ENCODE measurements at places on chromosomes 16 and 17.

DNA sequence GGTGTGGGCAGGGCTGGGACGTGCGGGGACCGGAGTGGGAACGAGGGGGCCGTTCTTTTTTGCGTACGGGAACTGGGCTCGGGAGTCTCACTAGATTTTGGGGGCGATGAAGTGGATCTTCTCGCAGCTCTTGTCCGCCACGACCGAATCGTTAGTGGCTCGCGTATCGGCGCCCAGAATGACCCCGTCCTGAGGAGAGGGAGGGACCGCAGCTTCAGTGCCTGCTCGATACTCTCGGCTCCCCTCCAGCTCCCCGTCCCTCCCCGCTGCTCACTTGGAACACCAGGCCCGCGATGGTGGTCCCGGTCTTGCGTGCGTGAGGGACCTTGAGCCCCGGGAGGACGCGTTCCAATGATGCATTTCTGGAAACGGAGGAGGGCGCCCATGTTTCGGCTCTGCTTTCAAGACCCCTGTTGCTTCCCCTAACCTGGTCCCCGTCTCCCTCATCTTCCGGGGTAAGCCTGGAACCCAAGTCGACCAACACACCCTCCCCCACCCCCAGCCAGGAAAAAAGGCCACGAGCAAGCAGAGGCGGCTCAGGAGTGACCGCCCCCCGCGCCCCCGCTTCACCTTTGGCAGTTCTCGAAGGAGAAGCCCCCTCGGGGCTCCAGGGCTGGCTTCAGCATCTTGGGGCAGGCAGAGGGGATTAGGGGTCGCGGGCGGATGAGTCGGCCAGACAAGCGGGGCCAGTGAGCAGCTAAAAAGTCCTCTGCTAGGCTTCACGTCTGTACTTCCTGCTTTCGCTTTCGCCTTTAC is at the start of gene PSMB10:
Gene PSMB10, minus strand, starts transcription at position 727 of the 756 bp plus-strand sequence. Its CDS starts 101 bp downstream, at position 626.
- peak; percentile 31 for DNase-seq

- DNase-seq = no peak
Observed at GRCh38 chr16:19503461-19504075, 18.3 kb downstream of the GDE1 start.

DNA sequence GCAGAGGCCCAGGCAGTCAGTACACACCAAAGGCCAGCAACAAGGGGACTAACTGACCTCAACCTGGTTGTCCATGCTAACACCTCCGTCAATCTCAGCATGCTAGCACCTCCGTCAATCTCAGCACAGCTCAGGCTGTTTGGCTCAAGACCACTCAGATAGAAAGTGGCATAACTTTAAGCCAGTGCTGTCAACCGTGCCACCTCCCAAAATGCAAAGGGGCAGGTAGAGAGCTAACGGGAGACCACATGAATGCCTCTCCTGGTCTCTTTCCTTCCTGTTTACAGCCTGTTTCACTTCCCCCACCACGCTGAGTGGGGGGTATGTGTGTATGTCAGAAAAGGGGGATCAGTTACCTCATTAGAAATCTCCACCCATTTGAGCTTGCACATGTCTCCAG is 3.3 kb downstream of the UBTF start:
- peak; percentile 49 for DNase-seq

DNA sequence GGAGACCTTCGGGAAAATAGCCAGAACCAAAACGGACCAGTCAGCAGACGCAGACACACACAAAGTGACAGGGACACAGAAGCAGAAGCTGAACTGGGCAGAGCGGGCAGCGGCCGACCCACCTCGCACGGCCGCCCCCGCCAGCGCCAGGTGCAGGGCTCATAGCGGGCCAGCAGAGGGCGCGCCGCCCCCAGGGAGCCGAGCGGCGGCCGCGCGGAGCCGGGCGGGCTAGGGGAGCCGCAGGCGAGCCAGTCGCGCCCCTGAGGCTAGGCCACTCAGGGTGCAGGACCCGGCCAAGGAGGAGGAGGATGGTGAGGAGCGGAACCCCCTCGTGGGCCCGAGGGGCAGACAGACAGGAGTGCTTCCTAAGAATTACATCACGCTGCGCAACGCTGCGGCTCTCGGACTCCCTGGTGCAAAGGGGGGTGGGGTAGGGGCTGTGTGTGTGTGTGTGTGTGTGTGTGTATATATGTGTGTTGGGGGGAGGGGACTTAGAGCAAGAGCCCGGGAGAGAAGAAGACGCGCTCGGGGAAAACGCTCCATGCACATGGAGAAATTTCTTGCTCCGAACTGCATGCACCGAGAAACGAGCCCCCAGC is 913 bp upstream of the NOG start:
- DNase-seq = peak; percentile 62

DNA sequence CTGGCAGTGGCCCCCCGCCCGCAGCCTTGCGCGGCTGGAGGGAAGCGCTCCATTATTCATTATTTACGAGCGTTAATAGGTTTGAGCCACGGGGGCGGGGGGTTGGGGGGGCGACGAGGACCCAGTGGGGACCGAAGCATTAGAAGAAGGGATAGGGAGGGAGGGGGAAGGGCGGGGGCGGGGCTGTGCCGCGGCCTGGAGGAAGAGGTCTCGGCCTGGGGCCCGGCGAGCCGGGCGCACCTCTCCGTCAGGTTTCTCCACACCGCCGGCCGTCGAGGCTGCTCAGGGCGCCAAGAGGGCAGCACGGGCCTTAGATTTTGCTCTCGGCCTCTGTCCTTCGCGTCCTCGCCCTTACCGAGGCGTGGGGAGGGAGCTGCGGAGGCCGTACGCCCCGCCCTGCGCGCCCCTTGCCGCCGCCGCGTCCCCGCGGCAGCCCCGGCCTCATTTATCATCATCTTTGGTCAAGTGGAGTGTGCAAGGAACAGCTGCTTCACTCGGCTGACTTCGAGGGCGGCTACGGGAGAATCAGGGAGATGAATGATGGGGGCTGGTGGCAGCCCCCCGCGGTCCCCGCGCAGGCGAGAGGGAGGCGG is 54.2 kb downstream of the SREBF1 start:
- DNase-seq = no peak

DNA sequence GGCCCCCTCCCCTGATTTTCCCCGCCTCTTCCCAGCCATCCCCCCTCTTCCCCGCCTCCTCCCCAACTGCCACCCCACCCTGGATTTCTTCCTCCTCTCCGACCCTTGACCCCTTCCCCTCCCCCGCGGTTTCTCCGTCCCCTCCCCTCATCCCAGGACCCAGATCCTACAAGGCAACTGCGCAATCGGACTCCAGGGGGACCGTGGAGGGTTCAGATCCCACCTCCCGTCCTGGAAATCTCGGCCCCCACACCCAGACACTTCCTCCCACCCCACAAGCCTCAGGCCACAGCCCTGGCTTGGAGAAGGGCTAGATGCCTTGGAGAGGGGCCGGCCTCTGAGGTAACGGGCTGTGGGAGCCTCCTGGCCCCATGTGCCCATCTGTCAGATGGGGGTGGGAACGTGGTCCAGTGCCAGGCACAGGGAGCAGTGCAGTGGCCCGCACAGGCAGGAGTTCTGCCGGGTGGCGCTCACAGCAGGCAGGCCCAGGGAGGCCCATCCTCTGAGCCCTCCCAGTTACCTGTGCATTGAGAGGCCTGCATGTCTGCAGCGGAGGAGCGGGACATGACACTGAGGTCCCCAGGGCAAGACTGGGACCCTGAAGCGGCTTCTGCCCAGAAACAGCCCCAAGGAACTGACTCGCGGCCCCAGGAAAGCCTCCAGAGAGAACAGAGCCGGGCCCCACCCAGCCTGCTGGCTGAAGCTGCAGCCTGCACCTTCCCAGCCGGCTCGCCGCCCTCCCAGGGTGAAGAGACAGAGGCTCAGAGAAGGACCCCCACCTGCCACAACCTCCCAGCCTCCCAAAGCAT is 16.7 kb downstream of the ZNF423 start:
- no peak for DNase-seq

- DNase-seq = no peak
Observed at GRCh38 chr17:51876986-51877385, 281.5 kb downstream of the CA10 start.

Measured in CD4-positive, alpha-beta T cell treated with Interleukin-1 beta for 1 hour (primary cell).